ENCODE measurements at places on chromosomes 5 and 9.
A peak's percentile ranks its signal among the peaks of the same experiment; 100 is the strongest.

GRCh38 chr5:42021923-42022322, 96.8 kb downstream of the FBXO4 start:
- no peak for DNase-seq

GRCh38 chr9:122001491-122002201, 91.5 kb downstream of the TTLL11 start:
- no peak for DNase-seq

GRCh38 chr9:102642651-102643050, 352.5 kb upstream of the CYLC2 start:
- DNase-seq, result no peak

DNA sequence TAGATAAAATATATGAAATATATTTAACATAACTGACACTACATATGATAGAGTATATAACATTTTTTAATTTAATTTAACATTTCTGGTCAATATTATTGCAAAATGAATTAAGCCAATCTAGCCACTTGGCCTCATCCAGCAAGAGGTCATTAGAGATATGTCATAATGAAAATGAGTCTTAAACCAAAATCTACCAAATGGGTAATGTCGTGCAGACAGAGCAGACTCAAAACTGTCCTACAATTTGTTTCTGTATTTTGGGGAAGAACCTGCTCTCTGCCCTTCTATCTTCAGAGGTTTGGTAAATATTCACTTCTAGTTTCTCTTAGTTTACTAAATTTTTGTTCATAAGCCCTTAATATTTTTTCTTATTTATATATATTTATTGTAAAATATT, 61.4 kb downstream of the ARHGEF28 start:
- no peak for DNase-seq

GRCh38 chr5:168291342-168291963, at the start of gene WWC1:
TSS of gene WWC1 (plus strand) at chr5:168291645. CDS start at chr5:168292153, 508 bp downstream.
- peak; percentile 75 for DNase-seq

DNA sequence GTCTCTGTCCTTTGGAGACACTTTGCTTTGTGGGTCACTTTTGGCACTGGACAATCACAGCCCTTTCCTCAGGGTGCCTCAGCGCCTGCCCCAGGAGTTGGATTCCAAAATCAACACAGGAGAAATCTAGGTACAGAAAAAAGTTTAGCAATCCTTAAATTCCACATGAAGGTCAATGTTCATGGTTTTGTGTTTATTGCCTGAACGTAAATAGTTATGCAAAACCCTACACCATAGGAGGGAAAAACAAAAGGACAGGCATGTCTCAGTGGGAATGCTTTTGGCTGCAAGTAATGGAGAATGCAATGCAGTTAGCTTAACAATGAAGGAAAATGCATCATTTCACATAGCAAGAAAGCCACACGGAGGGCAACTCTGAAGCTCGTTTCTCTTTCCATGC, 6.5 kb upstream of the HMCN2 start:
- no peak for DNase-seq
